Psoas muscle (tissue), 8 donors: ENCODE measurements at places on chromosomes 4 and X. TPM values are rescaled to one million over a fixed set of nuclear protein-coding genes. Genes with fewer than 3 reads are reported as not detected.

DNA sequence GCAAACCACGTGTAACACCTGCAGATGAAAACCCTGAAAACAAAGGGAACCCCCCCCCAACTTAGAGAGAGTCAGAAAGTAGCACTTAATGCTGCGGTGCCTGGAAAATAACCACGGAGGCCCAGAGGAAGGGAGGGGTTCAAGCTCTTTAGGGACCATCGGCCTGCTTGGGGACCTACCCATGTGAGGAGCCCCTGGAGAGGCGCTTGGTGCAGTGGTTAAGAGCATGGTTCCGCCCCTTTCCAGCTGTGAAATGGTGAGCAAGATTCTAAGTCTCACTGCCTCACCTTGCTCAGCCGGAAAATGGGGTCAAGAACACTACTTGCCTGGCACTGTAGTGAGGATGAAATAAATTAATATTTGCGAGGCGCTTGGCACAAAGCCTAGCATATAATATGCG lies 13.8 kb downstream of the SLC25A5 start:
- H3K36me3 ChIP-seq, result no peaks in the 10 kb centered on the region
- DNase-seq, result no peak
- H3K4me3 ChIP-seq, result peak overlapping the region; percentile 63
- no peaks in the 10 kb centered on the region for H3K4me1 ChIP-seq
- H3K27ac ChIP-seq, result peak overlapping the region; percentile 75

GRCh38 chrX:123835661-123836371 lies 24.0 kb upstream of the XIAP start:
- no peak for DNase-seq
- no peaks in the 10 kb centered on the region for H3K27me3 ChIP-seq
- H3K36me3 ChIP-seq, result no peaks in the 10 kb centered on the region
- no peaks in the 10 kb centered on the region for H3K4me1 ChIP-seq

GRCh38 chrX:29455702-29456101 lies 759.7 kb upstream of the MAGEB2 start:
- DNase-seq, result no peak
- H3K4me3 ChIP-seq, result no peak overlapping the region
- H3K4me1 ChIP-seq, result no peaks in the 10 kb centered on the region
- H3K27me3 ChIP-seq, result no peaks in the 10 kb centered on the region
- H3K36me3 ChIP-seq, result no peaks in the 10 kb centered on the region

- DNase-seq, result no peak
- no peaks in the 10 kb centered on the region for H3K27me3 ChIP-seq
- no peak overlapping the region for H3K4me3 ChIP-seq
- H3K27ac ChIP-seq, result no peak overlapping the region
- H3K36me3 ChIP-seq, result peaks cover 71% of the 10 kb centered on the region
These were observed 5.0 kb downstream of the GRPEL1 start for GRCh38 chr4:7062816-7063215.

DNA sequence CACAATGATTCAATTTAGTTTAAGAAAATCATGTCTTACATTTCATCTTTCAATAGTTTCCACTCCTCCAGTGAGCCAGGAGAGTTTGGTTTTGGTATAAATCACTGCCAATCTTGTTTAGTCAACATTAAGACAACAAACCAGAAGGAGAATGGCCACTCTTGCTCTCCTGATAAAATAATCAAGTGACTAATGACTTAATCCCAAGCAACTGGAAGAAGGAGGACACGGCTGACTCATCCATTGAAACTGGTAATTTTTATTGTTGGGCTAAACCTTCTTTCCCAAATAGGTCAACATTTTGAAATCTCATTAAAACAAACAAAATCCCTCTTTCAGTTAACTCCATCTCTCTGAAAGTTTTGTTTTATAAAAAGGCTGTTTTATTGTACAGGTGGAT lies 230.2 kb downstream of the CLCN4 start:
- H3K4me1 ChIP-seq, result no peaks in the 10 kb centered on the region
- H3K27me3 ChIP-seq, result no peaks in the 10 kb centered on the region
- no peak overlapping the region for H3K4me3 ChIP-seq
- no peaks in the 10 kb centered on the region for H3K36me3 ChIP-seq

DNA sequence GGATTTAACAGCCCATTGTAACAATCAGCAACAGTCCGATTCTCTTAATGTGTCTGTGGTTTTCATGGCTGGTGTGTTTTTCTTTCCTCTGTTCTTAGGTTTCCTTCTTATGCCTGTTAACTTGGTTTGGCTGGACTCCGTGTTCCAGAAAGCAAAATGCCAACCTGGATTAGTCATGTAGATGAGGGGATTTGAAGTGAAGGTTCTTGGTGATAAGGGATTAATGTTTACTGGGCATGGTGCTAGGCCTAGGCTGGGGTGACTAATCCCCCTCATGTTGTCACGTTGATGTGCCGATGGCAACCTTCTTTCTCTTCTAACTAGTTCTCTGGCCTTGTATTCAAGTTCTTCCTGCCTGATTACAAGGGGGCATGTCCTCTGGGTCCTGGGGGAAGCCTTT lies 85.9 kb downstream of the REPS2 start:
- H3K4me3 ChIP-seq, result no peak overlapping the region
- H3K4me1 ChIP-seq, result no peaks in the 10 kb centered on the region
- no peak for DNase-seq

DNA sequence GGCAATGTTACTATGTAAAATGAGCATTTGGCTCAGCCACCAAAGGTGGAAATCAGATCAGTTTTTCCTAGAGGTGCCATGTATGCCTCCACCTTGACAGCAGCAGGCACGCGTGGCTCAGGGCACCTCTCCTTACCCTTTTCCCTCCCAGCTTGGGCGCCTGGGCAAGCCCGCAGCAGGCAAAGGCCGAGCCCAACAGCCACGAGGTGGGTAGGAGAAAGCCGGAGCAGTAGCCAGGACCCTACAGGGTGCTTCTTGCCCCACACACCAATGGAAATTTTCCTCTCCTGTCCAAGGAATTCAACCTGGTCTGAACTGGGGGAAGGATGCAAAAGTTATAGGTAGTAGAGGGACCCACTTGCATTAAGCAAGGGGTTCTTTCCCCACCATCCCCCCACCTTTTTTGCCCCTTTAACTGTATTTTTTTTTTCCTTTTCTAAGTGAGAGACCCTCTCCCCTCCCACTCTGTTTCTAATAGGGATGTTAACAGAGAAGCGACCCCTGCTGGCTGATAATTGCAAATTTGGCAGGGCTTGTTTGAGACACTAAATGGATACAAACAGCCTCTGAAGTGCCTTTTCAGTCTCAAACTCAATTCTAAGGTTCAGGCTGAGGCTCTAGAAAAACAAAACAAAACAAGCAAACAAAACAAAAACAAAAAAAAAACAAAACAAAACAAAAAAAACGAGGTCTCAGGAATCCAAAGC lies 895.1 kb downstream of the PCDH18 start:
- H3K27ac ChIP-seq, result no peak overlapping the region
- H3K27me3 ChIP-seq, result no peaks in the 10 kb centered on the region
- H3K36me3 ChIP-seq, result no peaks in the 10 kb centered on the region
- H3K4me1 ChIP-seq, result no peaks in the 10 kb centered on the region
- peak; percentile 44 for DNase-seq

DNA sequence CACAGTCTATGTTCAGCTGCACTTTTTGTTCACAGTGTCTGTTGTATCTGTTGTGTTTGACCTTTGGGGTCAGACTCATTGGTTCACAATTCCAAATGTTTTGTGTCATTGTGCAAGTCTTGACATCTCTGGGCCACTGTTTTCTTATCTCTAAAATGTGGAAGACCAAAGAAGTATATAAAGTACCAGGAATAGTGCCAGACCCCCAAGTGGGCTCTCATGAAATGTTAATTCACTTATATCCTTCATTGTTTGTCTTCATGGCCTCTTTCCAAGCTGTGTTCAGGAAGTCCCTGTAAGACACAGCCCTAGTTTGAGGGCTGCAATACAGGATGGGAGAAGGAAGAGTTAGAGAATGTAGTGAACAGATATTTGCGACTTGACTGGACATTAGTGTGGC lies 468.3 kb upstream of the BOD1L1 start:
- H3K4me1 ChIP-seq, result no peaks in the 10 kb centered on the region
- H3K27me3 ChIP-seq, result no peaks in the 10 kb centered on the region
- H3K27ac ChIP-seq, result no peak overlapping the region
- no peak for DNase-seq
- no peaks in the 10 kb centered on the region for H3K36me3 ChIP-seq

GRCh38 chrX:69388526-69388925 lies 115.6 kb upstream of the NALF2 start:
- H3K27me3 ChIP-seq, result no peaks in the 10 kb centered on the region
- H3K36me3 ChIP-seq, result no peaks in the 10 kb centered on the region
- no peak overlapping the region for H3K4me3 ChIP-seq
- H3K27ac ChIP-seq, result no peak overlapping the region
- no peaks in the 10 kb centered on the region for H3K4me1 ChIP-seq
- peak; percentile 44 for DNase-seq

DNA sequence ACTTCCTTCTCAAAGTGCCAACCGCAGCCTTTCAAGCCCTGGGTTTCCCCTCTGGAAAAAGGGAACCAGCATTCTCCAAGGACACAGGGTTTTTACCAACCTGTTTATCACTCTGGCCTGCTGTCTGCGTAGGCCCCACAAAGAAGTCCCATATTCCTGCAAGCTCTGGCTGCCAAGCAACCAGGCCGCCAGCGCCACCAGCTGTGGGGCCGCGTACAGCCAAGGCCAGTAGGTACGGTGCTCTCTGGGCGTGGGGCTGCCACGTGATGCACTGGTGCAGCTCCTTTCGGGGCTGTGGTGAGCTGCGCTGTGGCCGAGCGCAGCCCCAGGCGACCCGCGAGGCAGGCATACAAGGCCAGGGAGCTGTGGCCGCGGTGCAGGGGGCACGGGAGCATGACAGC lies 22.1 kb downstream of the LUZP4 start:
- no peak for DNase-seq
- H3K36me3 ChIP-seq, result no peaks in the 10 kb centered on the region
- no peaks in the 10 kb centered on the region for H3K4me1 ChIP-seq
- H3K27me3 ChIP-seq, result peaks cover 27% of the 10 kb centered on the region
- no peak overlapping the region for H3K27ac ChIP-seq

GRCh38 chr4:111678479-111678878 lies 466.8 kb upstream of the FAM241A start:
- no peaks in the 10 kb centered on the region for H3K4me1 ChIP-seq
- DNase-seq, result no peak
- H3K27ac ChIP-seq, result no peak overlapping the region
- H3K27me3 ChIP-seq, result no peaks in the 10 kb centered on the region

DNA sequence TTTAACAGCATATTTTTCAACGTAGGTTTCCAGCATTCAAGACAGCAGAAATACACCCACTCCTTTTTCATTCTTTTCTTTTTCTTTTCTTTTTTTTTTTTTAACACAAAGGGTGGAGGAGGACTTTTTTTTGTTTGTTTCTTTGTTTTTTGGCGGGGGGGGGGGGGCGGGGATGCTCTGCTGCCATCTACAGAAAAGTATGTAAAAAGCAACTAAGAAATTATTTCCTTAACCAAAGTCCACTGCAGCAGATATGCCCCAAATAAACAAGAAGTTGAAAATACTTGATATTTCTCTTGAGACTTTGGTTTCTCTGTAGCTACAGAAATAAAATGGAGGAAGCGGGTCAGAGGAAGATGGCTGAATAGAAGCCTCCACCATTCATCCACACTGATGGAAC lies 63.2 kb upstream of the PBDC1 start:
- no peaks in the 10 kb centered on the region for H3K36me3 ChIP-seq
- DNase-seq, result no peak
- H3K4me1 ChIP-seq, result no peaks in the 10 kb centered on the region
- H3K27ac ChIP-seq, result no peak overlapping the region

- H3K4me3 ChIP-seq, result no peak overlapping the region
- H3K27ac ChIP-seq, result no peak overlapping the region
- no peaks in the 10 kb centered on the region for H3K27me3 ChIP-seq
- H3K36me3 ChIP-seq, result no peaks in the 10 kb centered on the region
These were observed 39.9 kb downstream of the LNX1 start for GRCh38 chr4:53551281-53551864.

DNA sequence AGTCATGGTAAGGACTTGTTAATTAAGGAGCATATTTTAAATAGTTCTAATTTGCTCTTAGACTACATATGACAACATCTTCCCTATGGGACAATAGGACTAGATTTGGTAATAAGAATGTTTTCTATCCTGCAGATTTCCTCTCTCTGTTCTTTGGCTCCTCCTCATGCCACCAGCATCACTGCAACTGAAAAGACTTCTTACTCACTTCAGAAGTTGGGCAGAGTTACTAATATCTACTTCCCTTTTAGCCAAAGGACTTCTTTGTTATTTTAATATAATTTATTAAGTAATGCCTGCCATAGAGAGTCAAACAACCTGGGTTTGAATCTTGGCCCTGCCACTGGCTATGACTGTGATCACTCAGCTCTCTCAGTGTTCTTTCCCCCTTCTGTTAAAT lies 16.4 kb downstream of the MMAA start:
- no peak overlapping the region for H3K4me3 ChIP-seq
- H3K27me3 ChIP-seq, result no peaks in the 10 kb centered on the region
- DNase-seq, result no peak
- peaks cover 8% of the 10 kb centered on the region for H3K36me3 ChIP-seq
- H3K27ac ChIP-seq, result no peak overlapping the region
- no peaks in the 10 kb centered on the region for H3K4me1 ChIP-seq

GRCh38 chr4:166077782-166078181 lies 204.7 kb downstream of the TLL1 start:
- no peaks in the 10 kb centered on the region for H3K36me3 ChIP-seq
- no peak overlapping the region for H3K4me3 ChIP-seq
- H3K27ac ChIP-seq, result no peak overlapping the region
- H3K27me3 ChIP-seq, result no peaks in the 10 kb centered on the region
- H3K4me1 ChIP-seq, result no peaks in the 10 kb centered on the region

DNA sequence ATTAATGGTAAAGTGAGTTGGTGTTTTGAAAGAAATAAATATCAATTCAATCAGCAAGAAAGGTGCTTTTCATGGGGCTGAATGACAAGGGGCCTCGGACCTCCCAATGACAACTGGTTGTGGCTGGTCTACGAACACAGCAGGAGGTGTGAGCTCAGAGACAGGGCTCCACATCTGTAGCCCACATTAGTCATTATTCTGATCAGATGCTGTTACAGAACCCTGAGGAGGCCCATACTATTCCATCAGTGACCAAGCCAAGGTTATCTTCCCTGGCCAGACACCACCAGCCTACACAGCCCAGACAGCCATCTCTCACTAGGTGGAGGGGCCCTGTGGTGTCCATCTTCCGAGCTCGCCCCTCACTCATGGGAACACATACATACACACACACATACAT lies 168.8 kb downstream of the SH3KBP1 start:
- H3K4me1 ChIP-seq, result no peaks in the 10 kb centered on the region
- H3K27me3 ChIP-seq, result no peaks in the 10 kb centered on the region
- DNase-seq, result no peak
- no peak overlapping the region for H3K4me3 ChIP-seq
- H3K27ac ChIP-seq, result no peak overlapping the region

Gene BEND4
- 0.02 TPM for total RNA-seq

Gene SPANXN3
- not detected for total RNA-seq

Gene RTL5
- 1.1 TPM for total RNA-seq

Gene BTK
- 1.2 TPM for total RNA-seq

Gene LDB2
- 11.0 TPM for total RNA-seq

Gene WDR1
- 129 TPM for total RNA-seq

Gene CLCN3
- 24.8 TPM for total RNA-seq

Gene ENPP6
- 0.10 TPM for total RNA-seq

Gene TRIML2
- total RNA-seq, result not detected

Gene FAM241A
- 2.6 TPM for total RNA-seq
